ENCODE measurements at places on chromosomes 2 and 18.

- no peak for DNase-seq
Observed at GRCh38 chr2:72926811-72927465, 9.6 kb downstream of the EMX1 start.

GRCh38 chr2:168901003-168901402 lies at the start of gene G6PC2:
Gene G6PC2, plus strand, starts transcription at chr2:168901291. Its CDS starts 41 bp downstream, at chr2:168901332.
- DNase-seq = no peak

- no peak for DNase-seq
Observed at GRCh38 chr2:77046339-77046738, 475.8 kb downstream of the LRRTM4 start.

DNA sequence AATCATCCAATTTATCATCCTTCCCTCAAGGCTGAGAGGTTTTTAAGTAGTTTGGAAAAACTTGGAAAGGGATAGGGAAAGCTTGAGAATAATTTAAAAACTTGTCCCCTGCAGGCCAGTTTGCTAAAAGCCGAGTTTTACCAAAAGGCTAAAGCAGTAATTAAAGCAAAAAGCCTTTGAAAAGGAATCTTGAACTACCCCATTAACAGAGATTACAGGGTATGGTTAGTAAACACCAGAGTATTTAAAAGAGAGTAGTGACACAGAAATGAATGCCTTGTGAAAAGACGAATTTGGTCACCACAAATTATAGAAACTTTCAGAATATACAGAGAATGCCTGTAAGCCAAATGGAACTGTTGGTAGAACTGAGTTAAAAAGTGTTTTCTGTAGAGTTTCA lies 85.0 kb downstream of the FMNL2 start:
- no peak for DNase-seq

DNA sequence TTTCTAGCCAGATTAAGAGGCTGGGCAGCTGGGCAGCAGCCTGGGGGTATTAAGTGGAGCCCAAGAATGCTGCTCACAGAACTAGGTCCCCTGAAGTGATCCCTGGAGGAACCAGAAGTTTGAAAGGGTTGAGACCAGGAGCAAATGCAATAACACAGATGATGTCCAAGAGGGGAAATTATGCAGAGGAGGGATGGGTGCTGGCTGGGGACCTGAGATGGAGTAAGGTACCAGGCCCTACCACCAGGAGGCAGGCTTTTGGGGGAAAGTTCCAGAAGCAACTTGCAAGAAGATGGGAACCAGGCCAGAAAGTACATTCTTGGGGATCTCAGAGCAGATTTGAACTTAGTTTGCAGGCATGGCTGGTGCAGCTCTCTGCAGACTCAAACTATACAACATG lies 175.1 kb downstream of the NCK2 start:
- DNase-seq = no peak

Data from esophagus squamous epithelium (tissue), 5 donors.